ENCODE measurements at places on chromosomes 16 and 17.

- no peak for DNase-seq
These were observed 45.5 kb downstream of the TBC1D16 start for GRCh38 chr17:79990051-79990592.

GRCh38 chr17:76026714-76027158 is 370 bp downstream of the EVPL start:
- no peak for DNase-seq

GRCh38 chr17:44733753-44734152 is 25.0 kb upstream of the ADAM11 start:
- DNase-seq: no peak

DNA sequence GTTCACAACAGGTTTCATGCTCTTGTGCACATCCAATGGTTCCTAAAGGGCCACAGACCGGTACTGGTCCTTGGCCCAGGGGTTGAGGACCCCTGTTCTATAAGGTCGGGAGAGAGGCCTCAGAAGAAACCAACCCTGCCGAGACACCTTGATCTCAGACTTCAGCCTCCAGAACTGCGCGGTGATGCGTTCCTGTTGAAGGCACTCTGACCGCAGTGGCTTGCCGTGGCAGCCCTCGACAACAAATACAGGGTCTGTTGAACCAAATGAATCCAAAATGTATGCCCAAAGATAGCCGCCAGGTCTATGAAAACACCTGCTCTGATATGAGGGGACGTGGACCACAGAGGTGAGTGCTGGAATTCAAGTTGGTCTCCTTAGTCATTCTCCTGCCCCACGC is 389.8 kb downstream of the SEC14L1 start:
- DNase-seq: no peak

DNA sequence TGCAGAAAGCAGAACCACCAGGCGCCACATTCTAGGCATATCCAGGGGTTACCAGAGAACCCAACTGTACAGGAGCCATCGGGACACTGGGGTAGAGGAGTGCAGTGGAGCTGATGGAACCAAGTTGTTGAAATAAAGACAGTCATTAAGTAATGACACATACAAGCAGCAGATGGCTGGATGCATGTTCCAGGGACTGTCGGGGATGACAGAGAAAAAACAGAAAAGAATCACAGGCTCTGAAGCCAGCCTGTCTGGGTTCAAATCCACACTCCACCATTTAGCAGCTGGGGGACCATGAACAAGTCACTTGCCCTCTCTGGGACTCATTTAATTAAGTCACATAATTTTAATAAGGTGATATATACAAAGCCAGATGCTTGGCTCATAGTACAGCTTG is 117.1 kb downstream of the ZNF423 start:
- no peak for DNase-seq

- no peak for DNase-seq
These were observed 3.6 kb downstream of the MMP28 start for GRCh38 chr17:35791681-35792350.

All from activated CD4-positive, alpha-beta T cell treated with anti-CD3 and anti-CD28 coated beads, Interleukin-2, Interleukin-4, amounts not matched to agents 100 ng/mL and 50 ng/mL, durations not matched to agents 16 hours and 8 hours (primary cell).